Mucosa of gallbladder (tissue), 1 donor: ENCODE measurements at places on chromosomes 1 and 21. TPM values are rescaled to one million over a fixed set of nuclear protein-coding genes. Genes with fewer than 3 reads are reported as not detected.

- peak; percentile 61 for DNase-seq
Measured at GRCh38 chr1:20343149-20343937, 52.7 kb downstream of the VWA5B1 start.

PTCH2 gene
- total RNA-seq = 1.9 TPM

MYBPHL gene
- 0.20 TPM for total RNA-seq

DNA sequence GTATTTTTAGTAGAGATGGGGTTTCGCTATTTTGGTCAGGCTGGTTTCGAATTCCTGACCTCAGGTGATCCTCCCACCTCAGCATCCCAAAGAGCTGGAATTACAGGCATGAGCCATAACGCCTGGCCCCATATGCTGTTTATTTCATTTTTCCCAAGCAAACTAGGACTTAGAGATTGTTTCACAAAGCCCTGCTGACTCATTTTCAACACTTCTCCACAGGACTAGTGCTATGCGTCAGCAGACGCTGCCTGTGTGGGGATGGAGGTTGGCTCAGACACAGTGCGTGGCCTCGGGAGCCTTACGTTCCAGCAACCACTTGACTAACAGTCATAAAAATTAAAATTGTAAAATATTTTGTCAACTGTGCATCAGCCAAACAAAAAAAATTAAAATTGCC is 22.7 kb downstream of the PKNOX1 start:
- DNase-seq = peak; percentile 58

TMEM61 gene
- total RNA-seq = 2.3 TPM

- no peak for DNase-seq
Measured at GRCh38 chr21:15029077-15029476, 35.7 kb downstream of the NRIP1 start.

- DNase-seq = no peak
Measured at GRCh38 chr1:226582966-226583365, 34.4 kb downstream of the STUM start.

LCA5L gene
- 2.7 TPM for total RNA-seq

FHAD1 gene
- 1.7 TPM for total RNA-seq

IL22RA1 gene
- 11.6 TPM for total RNA-seq

OR2L2 gene
- total RNA-seq = 0.06 TPM

- peak; percentile 73 for DNase-seq
Measured at GRCh38 chr1:40612345-40612831, 53.1 kb downstream of the RIMS3 start.

PDE4B gene
- total RNA-seq = 5.2 TPM

HMCN1 gene
- 3.7 TPM for total RNA-seq

- no peak for DNase-seq
Measured at GRCh38 chr1:8970870-8971337, 25.2 kb downstream of the CA6 start.

BTBD8 gene
- total RNA-seq = 8.5 TPM

DNA sequence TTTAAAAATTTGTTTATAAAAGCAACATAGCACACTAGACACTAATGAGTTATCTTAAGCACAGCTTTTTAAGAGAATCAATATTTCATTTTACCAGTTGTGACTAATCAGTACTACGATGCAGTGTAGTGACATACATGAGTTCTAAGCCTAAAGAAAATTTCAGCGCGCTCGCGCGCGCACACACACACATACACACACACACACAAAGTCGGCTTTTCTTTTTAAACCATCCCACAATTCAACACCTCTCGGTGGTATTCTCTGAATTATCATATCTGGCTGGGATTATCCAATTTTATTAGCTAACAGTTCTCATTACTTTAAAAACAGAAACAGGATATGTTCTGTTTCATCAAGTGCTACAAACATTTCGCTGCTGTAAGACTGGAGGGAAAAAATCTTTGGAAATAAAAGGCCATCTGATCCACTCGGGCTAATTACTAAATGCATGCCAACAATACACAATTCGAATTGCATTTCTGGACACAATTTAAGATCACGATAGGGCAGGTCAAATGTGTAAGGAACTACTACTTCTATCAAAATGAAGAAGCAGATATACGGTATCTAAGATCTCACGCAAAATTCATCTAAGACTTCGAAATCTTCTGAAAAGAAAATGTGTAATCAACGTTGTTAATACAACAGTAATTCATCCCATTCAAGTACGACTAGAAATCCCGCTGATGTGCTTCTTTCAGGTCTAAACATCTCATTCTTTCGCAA is 1.2 kb downstream of the TUT4 start:
- no peak for DNase-seq

PIGR gene
- total RNA-seq = 2,875 TPM

DNA sequence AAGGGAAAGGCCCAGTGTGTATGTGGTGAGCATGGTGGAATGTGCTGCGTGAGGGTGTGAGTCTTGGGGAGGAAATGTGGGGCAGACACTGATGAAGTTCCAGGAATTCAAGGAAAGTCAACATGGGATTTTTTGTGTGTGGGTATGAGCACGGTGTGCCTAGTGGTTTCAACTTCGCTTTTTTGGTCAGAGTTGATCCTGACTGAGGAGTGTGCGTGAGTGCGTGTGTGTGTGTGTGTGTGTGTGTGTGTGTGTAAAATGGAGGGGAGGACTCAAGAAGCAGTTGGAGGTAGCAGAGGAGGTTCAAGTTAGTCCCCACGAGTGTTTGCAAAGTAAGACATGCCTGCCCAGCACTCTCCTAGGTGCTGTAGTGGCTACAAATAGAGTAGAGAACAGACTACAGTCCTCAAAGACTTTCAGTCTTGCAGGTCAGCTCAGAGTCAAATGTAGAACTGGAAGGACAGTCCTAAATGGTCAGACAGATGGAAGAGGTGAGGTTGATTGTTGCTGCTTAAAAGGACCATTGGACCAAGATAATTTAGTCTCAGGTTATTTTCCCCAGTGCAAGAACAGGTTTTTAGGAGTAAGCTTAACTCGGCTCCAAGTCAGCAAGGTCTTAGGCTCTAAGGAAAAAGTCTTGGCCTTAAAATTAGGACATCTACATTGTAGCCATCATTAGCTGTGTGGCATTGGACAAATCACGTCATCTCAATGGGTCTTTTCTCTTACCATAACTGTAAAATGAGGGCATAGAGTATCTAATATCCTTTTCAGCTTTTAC is 25.0 kb downstream of the SLAMF1 start:
- no peak for DNase-seq

RNU1-1 gene
- 1,358 TPM for total RNA-seq

GRCh38 chr21:25901330-25901979 is 166.7 kb downstream of the GABPA start:
- DNase-seq = no peak

GRCh38 chr1:163697137-163697536 is 375.4 kb downstream of the NUF2 start:
- DNase-seq = no peak

FCRL4 gene
- total RNA-seq = not detected

DNA sequence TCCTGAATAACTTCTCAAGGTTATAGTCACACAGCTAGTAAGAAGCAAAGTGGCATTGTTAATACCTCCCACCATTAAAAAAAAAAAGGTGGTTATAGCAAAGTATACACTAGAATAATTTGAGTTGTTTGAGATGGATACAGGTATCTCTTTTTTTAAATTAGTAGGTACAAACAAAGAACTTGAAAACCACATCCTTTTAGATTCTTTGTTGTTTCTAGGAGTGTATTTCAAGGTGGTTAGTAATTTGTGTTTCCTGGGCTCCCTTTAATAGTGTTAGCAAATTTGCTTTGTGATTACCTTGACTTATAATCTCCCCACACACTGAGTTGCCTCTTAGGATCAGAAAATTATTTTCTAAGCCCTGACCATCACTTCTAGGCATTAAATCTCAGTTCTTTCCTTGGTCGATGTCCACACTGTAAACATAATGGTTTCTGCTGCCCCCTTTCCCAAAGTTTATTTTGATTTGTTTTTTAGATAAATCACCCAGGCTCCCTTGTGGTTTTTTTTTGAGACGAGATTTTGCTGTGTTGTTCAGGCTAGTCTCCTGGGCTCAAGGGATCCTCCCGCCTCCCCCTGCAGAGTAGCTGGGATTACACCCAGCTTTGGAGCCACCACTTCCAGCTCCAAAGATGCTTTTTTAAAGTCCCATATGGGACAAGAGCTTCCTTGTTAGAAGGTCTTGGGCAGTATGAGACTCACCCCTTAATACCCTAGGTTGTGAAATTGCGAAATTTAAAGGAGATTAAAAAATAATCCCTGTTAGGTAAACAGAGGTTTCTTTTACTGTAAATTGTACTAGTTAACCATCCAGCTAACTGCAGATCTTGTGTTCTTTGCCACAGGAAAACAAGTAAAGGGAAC is 6.2 kb downstream of the AKIRIN1 start:
- no peak for DNase-seq

GRCh38 chr1:244113532-244114320 is 62.6 kb downstream of the ZBTB18 start:
- DNase-seq = no peak

IRF6 gene
- 104 TPM for total RNA-seq

- peak; percentile 88 for DNase-seq
Measured at GRCh38 chr1:178726087-178726517, 1.1 kb downstream of the RALGPS2 start.

GRCh38 chr21:42490720-42491119 is 5.3 kb downstream of the RSPH1 start:
- DNase-seq = no peak

- DNase-seq = no peak
Measured at GRCh38 chr1:223222377-223222776, 79.3 kb upstream of the TLR5 start.

DNA sequence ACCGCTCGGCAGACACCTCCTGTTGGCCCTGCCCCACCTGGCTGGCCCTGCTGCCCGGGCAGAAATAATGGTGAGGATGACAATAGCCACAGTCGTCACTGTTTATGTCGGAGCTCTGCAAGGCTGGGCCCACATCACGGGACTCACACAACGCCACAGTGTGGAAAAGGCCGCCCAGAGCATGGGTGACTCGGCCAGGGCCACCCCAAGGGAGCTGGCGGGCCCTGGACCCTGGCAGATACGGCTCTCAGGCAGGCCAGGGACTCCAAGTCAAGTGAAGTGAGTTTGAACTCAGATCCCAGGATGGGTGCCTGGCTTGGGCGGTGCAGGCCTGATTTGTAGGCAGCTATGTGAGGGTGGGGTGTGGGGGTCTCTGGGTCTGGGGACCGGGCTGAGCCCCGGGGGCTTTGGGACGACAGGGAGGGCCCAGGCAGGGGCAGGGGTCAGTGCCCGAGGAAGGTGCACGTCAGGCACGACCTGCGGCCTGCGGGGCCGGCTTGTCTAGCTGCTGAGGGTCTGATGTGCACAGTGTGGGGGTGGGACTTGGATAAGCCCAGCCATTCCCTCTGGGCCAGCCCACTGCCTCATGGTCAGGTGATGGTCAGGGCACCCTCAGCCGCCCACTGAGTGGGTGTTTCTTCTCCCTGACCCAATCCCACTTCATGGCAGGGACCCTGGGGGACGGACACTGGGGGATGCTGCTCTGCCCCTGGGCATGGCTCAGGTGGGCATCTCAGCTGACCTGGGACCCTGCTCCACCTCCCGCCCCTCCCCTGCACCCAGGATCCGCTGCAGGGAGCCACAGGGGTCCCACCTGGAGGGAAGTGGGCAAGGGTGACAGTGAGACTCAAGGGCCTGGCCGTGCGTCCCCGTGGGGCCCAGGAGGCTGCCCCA is 1.0 kb downstream of the RNF223 start:
- no peak for DNase-seq
